ENCODE measurements at places on chromosomes 5 and 9.
A peak's percentile ranks its signal among the peaks of the same experiment; 100 is the strongest.

- DNase-seq: no peak
Measured at GRCh38 chr5:9919306-9920030, 289.3 kb upstream of the TAS2R1 start.

DNA sequence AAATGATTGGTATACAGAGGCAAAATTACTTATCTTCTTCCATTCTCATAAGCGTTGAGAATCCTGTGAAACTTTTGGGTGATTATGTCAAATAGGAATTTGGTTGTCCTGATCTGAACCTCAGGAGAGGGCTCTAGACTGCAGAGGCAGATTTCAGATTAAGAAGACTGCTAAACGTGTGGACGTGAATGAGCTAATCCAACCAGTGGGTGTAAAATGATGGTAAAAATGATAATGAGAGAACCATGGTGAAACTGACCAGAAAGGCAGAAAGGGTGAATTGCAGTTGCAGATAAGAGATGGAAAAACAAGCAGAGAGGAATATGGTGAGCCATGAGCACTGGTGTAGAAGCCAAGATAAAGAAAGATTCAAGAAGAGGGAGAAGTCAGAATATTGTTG is 1200.2 kb upstream of the CDH6 start:
- no peak for DNase-seq

DNA sequence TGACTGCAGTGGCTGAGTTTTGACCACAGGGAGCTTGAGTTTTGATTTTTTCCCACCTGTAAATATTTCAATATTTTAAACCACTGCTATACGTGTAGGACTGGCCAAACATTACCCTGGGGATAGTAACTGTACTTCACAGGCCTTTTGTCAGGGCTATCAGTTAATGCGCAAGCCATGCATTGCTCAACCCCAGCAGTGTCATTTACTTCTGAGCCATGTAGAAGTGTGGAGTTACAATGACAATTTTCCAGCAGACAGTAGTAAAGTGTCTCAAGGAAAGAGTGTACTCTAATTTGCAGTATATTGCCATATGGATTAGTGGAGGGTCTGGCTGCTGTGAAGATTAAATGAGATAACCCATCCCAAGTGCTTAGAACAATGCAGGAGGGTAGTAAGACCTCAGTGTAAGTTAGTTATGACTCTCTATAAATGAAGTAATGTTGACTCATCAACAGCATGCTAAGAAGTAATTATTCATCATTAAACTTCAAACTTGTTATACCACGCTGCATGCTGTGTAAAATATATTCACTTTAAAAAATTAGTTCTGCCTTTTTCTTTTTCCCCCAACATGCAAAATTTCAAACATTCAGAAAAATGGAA is 489.2 kb downstream of the KDM4C start:
- peak; percentile 25 for DNase-seq

DNA sequence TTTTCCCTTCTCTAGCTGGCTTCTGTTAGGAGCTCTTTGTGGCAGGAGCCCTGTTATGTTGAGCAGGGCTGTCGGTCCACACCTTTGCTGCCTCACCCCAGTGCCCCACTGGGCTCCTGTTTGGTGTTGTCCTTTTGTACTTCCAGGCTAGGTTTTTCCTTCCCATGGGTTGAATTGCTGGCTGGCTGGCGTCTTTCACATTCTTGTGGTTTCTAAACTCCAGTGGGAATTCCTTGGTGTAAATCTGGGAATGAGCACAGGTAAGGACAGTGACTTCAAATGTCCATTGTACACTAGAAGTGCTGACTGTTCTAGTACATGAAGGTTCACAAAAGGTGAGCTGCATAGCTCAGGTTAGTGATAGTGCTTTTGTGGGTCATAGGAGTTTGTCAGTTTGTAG is 30.4 kb downstream of the RASGRF2 start:
- DNase-seq: no peak

DNA sequence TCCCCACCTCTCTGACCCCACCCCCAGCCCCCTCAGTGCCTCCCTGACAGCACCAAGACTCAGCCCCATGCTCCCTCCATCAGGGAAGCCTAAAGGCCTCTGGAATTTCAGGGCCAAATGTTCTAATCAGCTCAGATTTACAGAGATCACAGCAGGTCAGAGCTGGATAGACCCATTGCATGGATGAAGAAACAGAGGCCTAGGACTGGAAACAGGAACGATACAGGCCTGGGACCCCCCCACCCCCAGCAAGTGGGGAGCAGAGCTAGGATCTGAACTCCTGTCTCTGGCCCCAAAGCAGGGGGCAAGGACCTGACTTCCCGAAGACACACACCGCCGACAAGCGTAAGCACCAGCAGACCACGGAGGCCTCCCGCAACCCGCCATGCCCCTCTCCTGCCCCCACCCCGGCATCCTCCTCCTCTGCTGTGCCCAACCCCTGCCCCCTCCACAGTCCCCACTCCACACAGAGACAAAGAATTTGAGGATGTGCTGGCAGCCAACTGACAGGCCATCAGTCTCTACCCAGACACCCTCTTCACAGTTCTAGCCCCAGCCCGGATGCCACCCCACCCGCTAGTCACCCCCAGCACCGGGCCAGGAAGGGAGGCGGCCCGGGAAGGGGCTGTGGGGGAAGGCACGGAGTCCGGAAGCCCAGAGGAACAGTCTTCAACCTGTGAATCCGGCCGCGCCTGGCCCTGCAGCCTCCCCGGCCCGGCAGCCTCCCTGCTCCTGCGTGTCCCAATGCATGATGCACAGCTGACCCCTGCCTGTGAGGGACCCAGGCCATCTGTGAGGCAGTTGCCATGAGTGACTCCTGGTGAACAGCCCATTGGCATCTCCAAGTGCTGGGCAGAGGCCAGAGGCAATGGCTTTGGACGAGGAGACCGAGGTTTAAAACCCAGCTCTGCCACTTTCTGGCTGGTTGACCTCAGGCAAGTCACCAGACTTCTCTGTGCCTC is 31.3 kb downstream of the NDUFA8 start:
- DNase-seq: no peak

DNA sequence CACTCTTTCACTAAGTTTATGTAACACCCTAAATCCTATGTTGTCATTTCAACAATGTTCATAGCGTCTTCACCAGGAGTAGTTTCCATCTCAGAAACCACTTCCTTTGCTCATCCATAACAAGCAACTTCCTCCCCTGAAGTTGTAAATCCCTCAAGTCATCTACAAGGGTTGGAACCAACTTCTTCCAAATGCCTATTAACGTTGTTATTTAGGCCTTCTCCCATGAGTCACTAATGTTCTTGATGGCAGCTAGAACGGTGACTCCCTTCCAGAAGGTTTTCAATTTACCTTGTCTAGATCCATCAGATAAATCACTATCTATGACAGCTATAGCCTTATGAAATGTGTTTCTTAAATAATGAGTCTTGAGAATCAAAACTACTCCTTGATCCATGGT is 73.3 kb upstream of the TARS1 start:
- DNase-seq: peak; percentile 31

- no peak for DNase-seq
Measured at GRCh38 chr9:68697851-68698250, 7.2 kb upstream of the PIP5K1B start.

GRCh38 chr5:12861886-12862654 is 957.8 kb upstream of the CTNND2 start:
- no peak for DNase-seq

DNA sequence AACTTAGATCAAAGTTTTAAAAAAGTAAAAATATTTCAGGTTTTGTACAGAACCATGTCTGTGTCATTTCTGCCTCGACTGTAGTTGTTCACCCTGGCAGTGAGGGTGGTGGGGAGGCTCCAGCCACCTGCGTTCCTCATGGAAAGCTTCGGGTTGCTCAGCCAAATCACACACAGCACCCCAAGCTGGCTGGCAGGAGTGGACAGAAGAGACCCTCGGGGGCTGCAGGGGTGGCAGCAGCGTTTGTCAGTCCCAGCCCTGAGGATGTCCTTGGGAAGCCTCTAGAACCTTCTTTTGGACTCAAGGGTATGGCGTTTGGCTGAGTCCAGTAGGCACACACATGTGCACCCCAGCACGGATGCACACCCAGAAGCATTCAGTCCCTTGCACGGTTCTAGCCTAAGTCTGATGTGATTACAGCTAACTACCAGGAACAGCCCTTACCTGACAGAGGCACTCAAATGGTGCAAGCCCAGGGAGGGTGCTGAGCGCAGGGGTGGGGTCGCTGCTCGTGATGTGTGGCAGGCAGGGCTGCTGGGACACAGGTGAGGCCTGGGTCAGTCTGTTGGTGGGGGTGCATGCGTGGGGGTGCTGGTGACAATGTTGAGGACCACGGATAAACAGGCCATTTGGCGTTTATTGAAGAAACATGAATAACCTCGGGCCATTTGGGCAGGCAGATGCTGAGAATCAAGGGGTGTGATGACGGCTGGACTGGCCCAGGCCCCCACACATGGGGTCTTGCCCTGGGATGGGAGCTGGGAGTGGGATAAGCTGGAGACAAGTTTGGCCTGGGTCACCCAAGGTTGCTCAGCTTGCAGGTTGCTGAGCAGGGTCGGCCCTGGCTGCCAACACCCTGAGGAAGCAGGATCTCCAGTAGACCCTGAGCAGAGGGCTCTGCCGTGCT is 103.4 kb downstream of the PHF2 start:
- no peak for DNase-seq

- no peak for DNase-seq
Measured at GRCh38 chr9:68970151-68970550, 43.8 kb downstream of the PRKACG start.
